ENCODE measurements at places on chromosomes 5 and 9.
A peak's percentile ranks its signal among the peaks of the same experiment; 100 is the strongest.

GRCh38 chr5:118989816-118990215, 1.5 kb upstream of the DTWD2 start:
- no peak overlapping the region for H3K4me3 ChIP-seq
- no peak for ATAC-seq
- no peaks in the 10 kb centered on the region for H3K27me3 ChIP-seq
- no peak overlapping the region for H3K27ac ChIP-seq
- H3K36me3 ChIP-seq, result no peaks in the 10 kb centered on the region
- H3K4me1 ChIP-seq, result peaks cover 8% of the 10 kb centered on the region

DNA sequence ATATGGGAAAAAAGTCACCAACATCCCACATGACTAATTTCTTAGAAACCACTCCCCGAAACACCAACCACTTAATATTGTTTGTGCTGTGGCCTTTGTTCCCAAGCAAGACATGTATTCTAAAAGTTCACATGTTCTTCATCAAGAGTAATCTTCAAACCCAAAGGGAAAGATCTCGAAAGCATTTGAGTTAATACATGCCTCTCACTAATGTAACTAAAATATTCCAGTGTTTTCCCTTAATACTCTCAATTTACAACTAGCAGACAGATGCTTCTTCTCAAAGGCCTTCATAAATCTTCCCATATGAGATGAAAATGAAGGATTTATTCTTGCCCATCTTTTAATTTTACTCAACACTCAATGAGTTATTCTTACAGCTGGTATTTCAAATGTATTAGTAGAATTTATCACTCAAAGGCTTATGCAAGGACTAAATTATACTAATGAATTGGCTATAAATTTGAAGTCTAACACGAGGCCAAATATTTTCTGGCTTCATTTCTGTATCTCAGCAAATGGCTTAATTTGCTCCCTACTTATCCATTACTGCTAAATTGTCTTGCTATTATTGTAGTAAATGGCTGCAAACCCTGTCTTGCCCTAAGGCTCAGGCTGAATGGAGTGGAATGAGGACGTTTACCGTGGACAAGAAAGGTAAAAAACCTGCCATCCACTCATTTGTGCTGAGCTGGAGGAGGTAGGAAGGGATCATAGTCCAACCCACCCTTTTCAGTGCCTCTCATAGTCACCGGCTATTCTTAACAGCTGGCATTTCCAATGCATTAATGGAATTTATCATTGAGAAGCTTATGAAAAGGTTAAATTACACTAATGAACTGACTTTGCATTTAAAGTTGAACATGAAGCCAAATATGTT, 474.4 kb downstream of the RASEF start:
- H3K36me3 ChIP-seq, result no peaks in the 10 kb centered on the region
- H3K4me1 ChIP-seq, result no peaks in the 10 kb centered on the region
- ATAC-seq, result no peak
- H3K27me3 ChIP-seq, result no peaks in the 10 kb centered on the region

DNA sequence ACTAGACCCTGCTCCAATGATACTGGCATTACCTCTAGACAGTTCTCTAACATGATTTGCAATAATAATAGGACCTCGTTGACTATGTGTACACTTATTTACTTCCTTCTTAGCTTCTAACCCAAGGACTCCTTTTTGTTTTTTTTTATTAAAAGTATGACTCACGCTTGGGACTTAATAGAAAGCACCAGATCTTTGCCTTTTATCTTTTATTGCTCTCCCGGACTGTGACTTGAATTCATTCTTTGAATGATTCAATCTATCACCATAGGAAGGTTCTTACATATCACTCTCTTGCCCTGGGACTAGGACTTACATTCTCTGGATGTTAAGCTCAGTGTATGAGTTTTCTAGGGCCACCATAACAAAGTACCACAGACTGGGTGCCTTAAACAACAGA, 9.0 kb downstream of the C9 start:
- no peak overlapping the region for H3K4me3 ChIP-seq
- no peak for ATAC-seq
- no peak overlapping the region for H3K27ac ChIP-seq
- no peaks in the 10 kb centered on the region for H3K36me3 ChIP-seq

- H3K4me1 ChIP-seq, result peaks cover 28% of the 10 kb centered on the region
- no peak overlapping the region for H3K27ac ChIP-seq
- no peak overlapping the region for H3K4me3 ChIP-seq
- no peaks in the 10 kb centered on the region for H3K27me3 ChIP-seq
- H3K36me3 ChIP-seq, result no peaks in the 10 kb centered on the region
- no peak for ATAC-seq
Measured at GRCh38 chr9:71756753-71757152, 11.6 kb downstream of the CEMIP2 start.

- ATAC-seq, result no peak
- H3K4me1 ChIP-seq, result no peaks in the 10 kb centered on the region
- no peak overlapping the region for H3K27ac ChIP-seq
- no peak overlapping the region for H3K4me3 ChIP-seq
- H3K36me3 ChIP-seq, result no peaks in the 10 kb centered on the region
Measured at GRCh38 chr9:135490980-135491464, 9.5 kb upstream of the MRPS2 start.

GRCh38 chr9:1554081-1555035, 460.8 kb upstream of the SMARCA2 start:
- no peaks in the 10 kb centered on the region for H3K4me1 ChIP-seq
- no peak overlapping the region for H3K27ac ChIP-seq
- no peaks in the 10 kb centered on the region for H3K36me3 ChIP-seq
- H3K4me3 ChIP-seq, result no peak overlapping the region
- ATAC-seq, result no peak

DNA sequence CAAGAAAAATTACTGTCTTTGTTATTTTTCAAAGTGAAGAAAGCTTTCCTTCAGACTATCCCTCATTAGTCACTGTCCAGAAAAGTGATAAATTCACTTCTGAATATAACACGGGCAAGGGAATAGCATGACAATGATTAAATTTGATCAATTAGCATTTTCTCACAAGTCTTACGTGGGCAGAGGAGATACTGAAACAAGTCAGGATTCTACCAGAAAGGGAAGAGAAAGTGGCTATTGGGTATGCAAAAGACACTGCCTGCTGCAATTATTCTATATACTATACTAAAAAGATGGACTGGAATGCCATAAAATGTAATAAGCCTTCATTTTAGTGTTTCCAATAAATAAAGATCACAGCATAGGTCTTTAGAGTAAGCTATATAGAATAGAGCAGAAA, 7.4 kb downstream of the COX7C start:
- H3K4me3 ChIP-seq, result no peak overlapping the region
- H3K27ac ChIP-seq, result no peak overlapping the region
- ATAC-seq, result no peak
- no peaks in the 10 kb centered on the region for H3K4me1 ChIP-seq

DNA sequence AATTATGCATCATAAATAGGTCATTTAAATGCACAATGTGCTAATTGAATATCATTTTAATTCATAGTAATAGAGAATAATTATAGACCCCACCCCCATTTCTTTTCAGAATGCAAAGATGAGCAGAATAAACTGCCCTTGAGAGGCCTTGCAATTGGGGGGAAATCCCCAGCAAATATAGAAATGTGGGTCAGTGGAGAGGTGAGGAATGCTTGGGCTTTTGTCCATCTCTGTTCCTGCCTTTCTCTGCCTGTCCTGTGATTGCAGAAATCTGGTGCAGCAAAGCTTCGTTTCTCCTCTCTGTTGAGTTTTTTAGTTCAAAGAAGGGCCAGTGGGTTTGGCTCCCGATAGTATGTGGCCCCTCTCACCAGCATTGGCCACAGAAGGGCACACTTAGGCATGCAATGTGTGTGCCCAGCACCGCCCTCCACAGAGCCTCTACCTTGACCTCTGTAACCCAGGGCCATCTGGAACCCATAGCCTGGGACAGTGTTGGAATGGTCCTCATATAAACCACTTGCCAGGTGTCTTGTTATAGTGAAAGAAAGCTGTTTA, 164.2 kb downstream of the SEMA6A start:
- no peaks in the 10 kb centered on the region for H3K36me3 ChIP-seq
- no peaks in the 10 kb centered on the region for H3K27me3 ChIP-seq
- no peaks in the 10 kb centered on the region for H3K4me1 ChIP-seq
- H3K27ac ChIP-seq, result no peak overlapping the region

DNA sequence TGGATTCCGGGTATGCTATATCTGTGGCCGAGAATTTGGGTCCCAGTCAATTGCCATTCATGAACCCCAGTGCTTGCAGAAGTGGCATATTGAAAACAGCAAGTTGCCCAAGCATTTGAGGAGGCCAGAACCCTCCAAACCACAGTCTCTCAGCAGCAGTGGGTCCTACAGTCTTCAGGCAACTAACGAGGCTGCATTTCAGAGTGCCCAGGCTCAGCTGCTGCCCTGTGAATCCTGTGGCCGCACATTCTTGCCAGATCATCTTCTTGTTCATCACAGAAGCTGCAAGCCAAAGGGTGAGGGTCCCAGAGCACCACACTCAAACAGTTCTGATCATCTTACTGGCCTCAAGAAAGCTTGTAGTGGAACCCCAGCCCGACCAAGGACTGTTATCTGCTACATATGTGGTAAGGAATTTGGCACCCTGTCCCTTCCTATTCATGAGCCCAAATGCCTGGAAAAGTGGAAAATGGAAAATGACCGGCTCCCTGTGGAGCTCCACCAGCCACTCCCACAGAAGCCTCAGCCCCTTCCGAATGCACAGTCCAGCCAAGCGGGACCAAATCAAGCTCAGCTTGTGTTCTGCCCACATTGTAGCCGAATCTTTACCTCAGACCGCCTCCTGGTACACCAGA, 23.0 kb downstream of the ZNF474 start:
- peak overlapping the region; percentile 59 for H3K27ac ChIP-seq
- H3K4me3 ChIP-seq, result no peak overlapping the region
- H3K27me3 ChIP-seq, result no peaks in the 10 kb centered on the region
- H3K4me1 ChIP-seq, result peaks cover 7% of the 10 kb centered on the region

GRCh38 chr5:72598401-72599064, 91.3 kb upstream of the ZNF366 start:
- no peak overlapping the region for H3K4me3 ChIP-seq
- no peak for ATAC-seq
- H3K27ac ChIP-seq, result no peak overlapping the region
- no peaks in the 10 kb centered on the region for H3K36me3 ChIP-seq
- H3K4me1 ChIP-seq, result no peaks in the 10 kb centered on the region
- H3K27me3 ChIP-seq, result no peaks in the 10 kb centered on the region

DNA sequence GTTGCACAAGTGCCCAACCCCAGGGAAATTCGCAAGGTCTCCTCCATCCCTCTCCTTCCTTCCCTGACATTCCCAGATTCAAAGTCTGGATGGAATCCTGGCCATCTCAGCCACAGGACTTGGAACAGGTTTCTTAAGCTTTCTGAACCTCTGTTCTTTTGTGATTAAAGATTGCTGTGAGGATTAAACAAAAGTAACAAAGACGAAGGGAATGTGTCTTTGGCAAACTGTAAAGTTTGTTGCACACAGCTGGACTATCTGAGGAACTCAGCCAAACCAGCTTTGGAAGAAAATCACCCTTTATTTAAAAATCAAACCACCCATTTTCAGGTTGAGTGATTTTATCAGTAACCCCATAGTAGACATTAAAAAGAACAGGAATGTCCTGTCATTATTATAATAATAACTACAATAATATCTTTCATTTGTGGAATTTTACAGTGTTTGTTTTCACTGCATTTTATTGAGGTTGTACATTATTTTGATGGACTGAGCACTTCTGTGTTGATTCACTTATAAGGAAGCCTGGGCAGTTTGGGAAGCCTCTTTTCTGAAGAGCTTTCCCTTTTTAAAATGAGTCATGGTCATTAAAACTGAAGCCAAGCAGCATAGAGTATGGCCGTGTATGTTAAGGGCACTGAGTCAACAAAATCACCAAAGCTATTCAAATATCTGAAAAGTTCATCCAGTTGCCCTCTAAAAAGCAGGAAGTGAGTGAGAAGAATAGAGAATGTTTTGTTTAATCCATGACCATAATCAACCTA, 310.2 kb downstream of the AGTPBP1 start:
- H3K36me3 ChIP-seq, result no peaks in the 10 kb centered on the region
- peaks cover 20% of the 10 kb centered on the region for H3K27me3 ChIP-seq
- no peak overlapping the region for H3K4me3 ChIP-seq
- no peak for ATAC-seq

DNA sequence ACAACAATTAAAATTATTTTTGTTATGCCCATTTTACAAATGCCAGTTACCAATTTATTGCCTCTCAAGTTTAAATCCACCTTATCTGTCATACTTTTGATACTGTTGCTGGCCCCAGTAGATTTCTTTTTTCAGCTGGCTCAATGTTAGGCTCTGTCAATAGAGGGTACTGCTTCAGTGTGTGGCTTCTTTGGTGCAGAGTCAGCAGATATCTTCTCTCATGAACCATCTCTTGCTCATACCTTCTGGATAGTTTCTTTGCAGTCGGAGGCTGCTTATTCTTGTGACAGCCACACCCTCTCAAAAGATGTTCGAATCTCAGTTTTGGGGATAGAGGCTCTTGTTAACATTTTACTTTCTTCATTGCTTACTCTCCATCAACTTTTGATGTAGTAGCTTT, 849.9 kb upstream of the SEMA6A start:
- H3K4me1 ChIP-seq, result no peaks in the 10 kb centered on the region
- ATAC-seq, result no peak
- H3K36me3 ChIP-seq, result no peaks in the 10 kb centered on the region

DNA sequence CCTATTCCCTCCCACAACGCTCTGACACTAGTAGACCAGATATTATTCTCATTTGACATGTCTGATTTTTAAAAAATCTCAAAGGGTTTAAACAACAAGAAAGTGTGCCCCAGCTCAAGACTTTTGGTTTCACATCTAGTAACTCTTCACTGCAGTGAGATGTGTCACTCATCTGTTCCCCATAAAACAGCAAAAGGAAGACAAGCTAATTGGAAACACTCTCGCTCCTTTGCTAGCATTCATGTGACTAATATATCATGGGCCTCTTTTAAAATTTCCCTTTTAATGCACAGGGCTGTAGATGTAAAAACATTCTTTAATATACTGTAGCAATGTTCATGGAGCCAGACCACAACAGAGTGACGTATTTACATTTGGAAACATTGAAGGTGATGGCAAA, 372.6 kb downstream of the ZNF608 start:
- H3K27me3 ChIP-seq, result no peaks in the 10 kb centered on the region
- H3K4me3 ChIP-seq, result no peak overlapping the region
- ATAC-seq, result no peak
- no peaks in the 10 kb centered on the region for H3K4me1 ChIP-seq
- H3K27ac ChIP-seq, result no peak overlapping the region

DNA sequence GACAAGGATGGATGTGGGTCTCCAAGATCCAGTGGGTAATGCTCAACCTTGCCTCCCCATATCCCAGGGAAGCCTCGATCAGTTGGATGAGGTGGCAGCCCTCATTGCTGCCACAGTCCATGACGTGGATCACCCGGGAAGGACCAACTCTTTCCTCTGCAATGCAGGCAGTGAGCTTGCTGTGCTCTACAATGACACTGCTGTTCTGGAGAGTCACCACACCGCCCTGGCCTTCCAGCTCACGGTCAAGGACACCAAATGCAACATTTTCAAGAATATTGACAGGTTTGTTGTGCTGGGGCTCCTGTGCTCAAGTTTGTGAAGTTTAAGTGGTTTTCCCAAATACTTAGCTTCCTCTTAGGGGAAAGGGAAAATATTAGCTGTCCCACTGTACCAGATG, 74.0 kb downstream of the WDR41 start:
- ATAC-seq, result no peak
- no peak overlapping the region for H3K4me3 ChIP-seq
- H3K27ac ChIP-seq, result no peak overlapping the region
- H3K27me3 ChIP-seq, result peaks cover 10% of the 10 kb centered on the region

- ATAC-seq, result peak; percentile 90
- no peak overlapping the region for H3K27ac ChIP-seq
- H3K36me3 ChIP-seq, result no peaks in the 10 kb centered on the region
- peaks cover 3% of the 10 kb centered on the region for H3K4me1 ChIP-seq
Measured at GRCh38 chr5:59069438-59070079, 486.7 kb downstream of the RAB3C start.

- no peak for ATAC-seq
- H3K27ac ChIP-seq, result no peak overlapping the region
- H3K27me3 ChIP-seq, result no peaks in the 10 kb centered on the region
- no peak overlapping the region for H3K4me3 ChIP-seq
- H3K4me1 ChIP-seq, result peaks cover 3% of the 10 kb centered on the region
Measured at GRCh38 chr5:59489551-59489950, 404.0 kb downstream of the PDE4D start.
